Liver (tissue), 10 donors: ENCODE measurements at places on chromosomes 7 and 10.

- DNase-seq = no peak
These were observed 1007.3 kb upstream of the CELF2 start for GRCh38 chr10:10010397-10010796.

GRCh38 chr7:116629051-116629463, 42.9 kb upstream of the MET start:
- DNase-seq = no peak

- DNase-seq = no peak
These were observed 14.2 kb upstream of the PDCD4 start for GRCh38 chr10:110857265-110858171.

DNA sequence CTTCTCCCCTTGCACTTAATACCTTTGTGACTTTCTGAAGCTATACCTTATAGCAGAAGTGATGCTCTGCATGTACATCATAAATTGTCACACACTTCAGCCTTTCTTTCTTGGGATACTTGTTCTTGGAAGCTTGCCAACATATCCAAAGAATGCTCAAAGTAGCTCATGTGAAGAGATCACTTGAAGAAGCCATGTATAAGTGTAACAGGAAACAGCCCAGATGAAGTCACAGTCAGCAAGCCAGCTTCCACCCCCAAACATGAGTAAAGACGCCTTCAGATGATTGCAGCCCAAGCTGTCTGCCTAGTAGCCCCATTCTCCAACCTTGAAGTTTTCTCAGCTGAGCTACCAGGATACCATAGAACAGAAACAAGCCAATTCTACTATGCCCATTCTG, 50.9 kb downstream of the DGKB start:
- no peak for DNase-seq

DNA sequence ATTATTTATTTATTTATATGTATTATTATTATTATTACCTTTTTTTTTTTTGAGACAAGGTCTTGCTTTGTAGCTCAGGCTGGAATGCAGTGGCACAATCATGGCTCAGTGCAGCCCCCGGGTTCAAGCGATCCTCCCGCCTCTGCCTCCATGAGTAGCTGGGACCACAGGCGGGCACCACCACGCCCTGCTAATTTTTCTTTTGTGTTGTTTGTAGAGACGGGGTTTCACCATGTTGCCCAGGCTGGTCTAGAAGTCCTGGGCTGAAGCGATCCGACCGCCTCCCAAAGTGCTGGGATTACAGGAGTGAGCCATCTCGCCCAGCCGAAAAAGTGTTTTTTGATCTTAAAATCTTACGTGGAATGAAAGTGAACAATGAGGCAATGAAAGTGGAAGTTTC, 79.4 kb upstream of the C1GALT1 start:
- DNase-seq = no peak
